ENCODE measurements at places on chromosomes 7 and 10.
A peak's percentile ranks its signal among the peaks of the same experiment; 100 is the strongest.

- no peak for DNase-seq
Measured at GRCh38 chr10:33535866-33536265, 201.4 kb upstream of the NRP1 start.

- no peak for DNase-seq
Measured at GRCh38 chr7:152514771-152515105, 78.9 kb upstream of the KMT2C start.

GRCh38 chr10:116216676-116217075 lies 56.3 kb downstream of the GFRA1 start:
- no peak for DNase-seq

- peak; percentile 50 for DNase-seq
Measured at GRCh38 chr7:2521952-2522591, 2.5 kb downstream of the LFNG start.

GRCh38 chr10:47051741-47052238 lies 140.6 kb downstream of the PTPN20 start:
- DNase-seq: no peak

GRCh38 chr10:126179637-126180036 lies 208.6 kb downstream of the ADAM12 start:
- DNase-seq: no peak

GRCh38 chr7:120995654-120996053 lies 7.1 kb downstream of the CPED1 start:
- no peak for DNase-seq

- DNase-seq: no peak
Measured at GRCh38 chr10:34993782-34994181, 96.4 kb downstream of the CUL2 start.

All from left ventricle myocardium inferior (tissue), 1 donor.